Gastrocnemius medialis (tissue), 4 donors: ENCODE measurements at places on chromosomes 3 and 15. TPM values are rescaled to one million over a fixed set of nuclear protein-coding genes. Genes with fewer than 3 reads are reported as not detected.

USP50 gene
- total RNA-seq = not detected

RBP2 gene
- not detected for total RNA-seq

SCAMP5 gene
- total RNA-seq = not detected

C2CD4A gene
- not detected for total RNA-seq

CDHR4 gene
- total RNA-seq = not detected

KBTBD12 gene
- total RNA-seq = 21.4 TPM

ITIH3 gene
- 2.3 TPM for total RNA-seq

LTF gene
- total RNA-seq = 5.1 TPM

CLRN1 gene
- not detected for total RNA-seq

TRIM71 gene
- total RNA-seq = not detected

PSMA4 gene
- 176 TPM for total RNA-seq

SHF gene
- total RNA-seq = 0.80 TPM

ITGB5 gene
- total RNA-seq = 79.7 TPM

CD80 gene
- total RNA-seq = 0.13 TPM

RPL14 gene
- total RNA-seq = 314 TPM

NR1I2 gene
- 0.18 TPM for total RNA-seq

SERPINI1 gene
- 2.2 TPM for total RNA-seq

ST3GAL6 gene
- 8.1 TPM for total RNA-seq
